ENCODE measurements at places on chromosomes 3 and 15. TPM values are rescaled to one million over a fixed set of nuclear protein-coding genes. Genes with fewer than 3 reads are reported as not detected.

DNA sequence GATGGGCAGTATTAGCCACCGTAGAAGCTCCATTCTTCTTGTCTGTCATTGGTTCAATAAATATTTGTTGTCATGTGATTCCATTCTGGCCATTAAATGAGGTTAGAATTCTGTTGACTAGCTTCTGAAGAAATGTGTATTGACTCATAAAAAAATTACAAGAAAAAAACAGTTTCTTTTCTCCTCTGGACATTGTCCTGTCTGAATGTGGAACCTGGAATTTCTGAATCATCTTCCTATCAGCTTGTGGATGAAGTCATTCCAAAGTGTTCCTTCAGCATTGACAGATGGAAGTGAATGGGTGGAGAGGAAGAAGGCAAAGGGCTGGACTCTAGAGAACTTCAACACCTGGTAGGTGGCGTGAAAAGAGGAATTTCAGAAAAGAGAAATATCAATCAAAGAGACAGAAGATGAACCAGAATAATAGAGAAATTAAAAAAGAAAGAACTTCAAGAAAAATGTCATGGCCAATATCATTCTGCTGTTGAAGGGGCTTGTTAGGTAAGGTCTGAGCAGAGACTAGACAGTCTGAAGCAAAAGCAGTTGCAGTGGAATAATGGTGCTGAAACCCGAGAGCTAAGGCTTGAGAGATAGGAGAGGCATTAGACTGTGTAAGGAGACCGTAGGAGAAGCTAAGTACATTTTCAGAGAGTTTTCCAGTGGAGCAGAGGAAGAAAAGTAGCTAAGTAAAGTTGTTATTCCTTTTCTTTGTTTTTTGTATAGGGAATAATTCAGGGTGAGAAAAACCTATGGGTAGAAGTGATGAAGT lies 806.6 kb downstream of the SQOR start:
- no peaks in the 10 kb centered on the region for H3K4me1 ChIP-seq
- no peaks in the 10 kb centered on the region for H3K27me3 ChIP-seq
- H3K27ac ChIP-seq, result no peak overlapping the region
- H3K4me3 ChIP-seq, result no peak overlapping the region

SCG3 gene
- polyA plus RNA-seq, result not detected

GATM gene
- polyA plus RNA-seq, result 9.6 TPM

- no peaks in the 10 kb centered on the region for H3K27me3 ChIP-seq
- H3K27ac ChIP-seq, result no peak overlapping the region
- DNase-seq, result no peak
- no peak overlapping the region for H3K4me3 ChIP-seq
Observed at GRCh38 chr3:128348805-128349531, 117.7 kb downstream of the DNAJB8 start.

DNA sequence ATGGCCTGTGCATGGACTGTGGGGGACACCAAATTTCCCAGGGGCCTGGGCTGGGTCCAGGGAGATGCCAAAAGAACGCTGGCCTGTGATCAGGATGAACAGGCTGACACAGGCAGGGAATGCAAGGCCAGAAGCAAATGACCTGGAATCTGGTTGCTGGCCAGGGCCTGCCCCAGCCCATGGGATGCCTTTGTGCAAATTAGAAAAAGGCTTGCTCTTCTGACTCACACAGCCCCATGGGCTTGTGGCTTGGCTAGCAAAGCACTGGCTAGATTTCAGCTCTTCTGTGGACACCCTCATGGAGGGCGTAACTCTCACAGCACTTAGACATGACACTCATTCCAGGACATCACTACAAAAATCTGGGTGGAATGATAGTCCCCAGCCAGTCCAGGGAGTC lies 356.0 kb downstream of the SHQ1 start:
- H3K36me3 ChIP-seq, result no peaks in the 10 kb centered on the region
- no peaks in the 10 kb centered on the region for H3K27me3 ChIP-seq
- no peak for DNase-seq
- no peak overlapping the region for H3K27ac ChIP-seq

- DNase-seq, result no peak
- H3K27me3 ChIP-seq, result no peaks in the 10 kb centered on the region
- no peak overlapping the region for H3K4me3 ChIP-seq
- no peaks in the 10 kb centered on the region for H3K36me3 ChIP-seq
Observed at GRCh38 chr3:127171320-127171719, 21.6 kb upstream of the PRR23E start.

DNA sequence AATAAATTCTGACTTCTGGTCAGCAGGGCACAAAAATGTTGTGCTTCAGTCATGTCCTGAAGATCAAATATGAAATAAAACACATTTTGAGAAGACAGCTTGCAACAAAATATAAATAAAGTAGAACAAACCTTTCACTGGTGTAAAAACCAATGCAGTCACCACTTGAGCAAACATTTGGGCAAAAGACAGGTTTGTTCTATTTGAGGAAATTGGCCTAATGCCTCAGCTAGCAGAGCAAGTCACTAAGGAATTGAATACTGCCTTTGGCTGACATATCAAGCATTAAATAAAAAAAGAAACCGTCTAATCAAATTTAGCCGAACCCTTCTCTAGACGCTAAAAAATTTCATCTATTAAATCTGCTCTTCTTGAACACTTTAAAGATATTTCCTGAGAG lies 475.4 kb upstream of the CNTN3 start:
- no peak overlapping the region for H3K27ac ChIP-seq
- DNase-seq, result no peak
- H3K27me3 ChIP-seq, result no peaks in the 10 kb centered on the region
- no peak overlapping the region for H3K4me3 ChIP-seq

DNA sequence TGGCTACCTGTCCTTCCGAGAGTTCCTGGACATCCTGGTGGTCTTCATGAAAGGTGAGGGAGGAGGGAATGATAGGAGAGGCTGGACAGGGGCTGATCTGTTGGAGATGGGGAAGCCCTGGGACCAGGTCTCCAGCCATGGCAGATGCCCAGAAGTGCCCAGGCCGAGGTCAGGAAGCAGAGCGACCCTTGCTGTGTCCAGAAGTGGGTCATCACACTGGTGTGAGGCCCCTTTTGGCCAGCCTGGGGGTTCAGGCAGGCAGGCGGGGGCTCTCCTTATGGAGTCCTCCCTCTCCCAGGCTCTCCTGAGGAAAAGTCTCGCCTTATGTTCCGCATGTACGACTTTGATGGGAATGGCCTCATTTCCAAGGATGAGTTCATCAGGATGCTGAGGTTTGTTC lies 17.8 kb downstream of the DUOX1 start:
- H3K4me1 ChIP-seq, result no peaks in the 10 kb centered on the region
- H3K27me3 ChIP-seq, result no peaks in the 10 kb centered on the region
- H3K4me3 ChIP-seq, result no peak overlapping the region
- no peaks in the 10 kb centered on the region for H3K36me3 ChIP-seq

GRCh38 chr3:183868796-183869195 lies 15.9 kb downstream of the PARL start:
- no peaks in the 10 kb centered on the region for H3K27me3 ChIP-seq
- peaks cover 7% of the 10 kb centered on the region for H3K36me3 ChIP-seq
- H3K4me3 ChIP-seq, result no peak overlapping the region
- H3K27ac ChIP-seq, result no peak overlapping the region
- no peaks in the 10 kb centered on the region for H3K4me1 ChIP-seq

DNA sequence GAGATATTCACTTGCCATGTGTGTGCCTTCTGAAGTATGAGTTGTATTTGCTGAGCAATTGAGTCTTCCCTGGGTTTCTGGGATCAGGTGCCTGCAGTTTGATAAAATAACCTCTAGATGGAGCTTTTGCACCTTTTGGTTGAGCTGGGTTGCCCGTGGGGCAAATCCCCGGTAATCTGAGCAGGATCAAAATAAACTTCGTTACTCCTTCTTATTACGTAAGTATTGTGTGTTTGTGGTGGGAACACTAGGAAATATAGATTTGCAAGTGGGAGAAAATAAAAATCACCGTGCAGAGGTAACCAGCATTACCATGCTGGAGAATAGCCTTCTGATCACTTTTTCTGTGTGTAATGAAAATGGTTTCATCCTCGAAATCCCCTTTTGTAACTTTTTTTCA lies 277.4 kb upstream of the NR2E3 start:
- no peaks in the 10 kb centered on the region for H3K36me3 ChIP-seq
- DNase-seq, result no peak
- H3K27ac ChIP-seq, result no peak overlapping the region
- peaks cover 7% of the 10 kb centered on the region for H3K27me3 ChIP-seq

ULK3 gene
- polyA plus RNA-seq, result 108 TPM

FAM131A gene
- polyA plus RNA-seq, result 11.8 TPM

- DNase-seq, result no peak
- H3K36me3 ChIP-seq, result no peaks in the 10 kb centered on the region
- no peaks in the 10 kb centered on the region for H3K4me1 ChIP-seq
- H3K27me3 ChIP-seq, result peaks cover 5% of the 10 kb centered on the region
- H3K4me3 ChIP-seq, result no peak overlapping the region
- H3K27ac ChIP-seq, result no peak overlapping the region
Observed at GRCh38 chr3:49636883-49637609, 37.1 kb upstream of the APEH start.

GRCh38 chr3:182393830-182394367 lies 399.4 kb upstream of the ATP11B start:
- H3K4me1 ChIP-seq, result no peaks in the 10 kb centered on the region
- H3K4me3 ChIP-seq, result no peak overlapping the region
- DNase-seq, result no peak
- H3K27me3 ChIP-seq, result no peaks in the 10 kb centered on the region
- H3K36me3 ChIP-seq, result no peaks in the 10 kb centered on the region
- H3K27ac ChIP-seq, result no peak overlapping the region

CA12 gene
- polyA plus RNA-seq, result not detected

- H3K4me3 ChIP-seq, result no peak overlapping the region
- H3K36me3 ChIP-seq, result no peaks in the 10 kb centered on the region
- DNase-seq, result no peak
- no peak overlapping the region for H3K27ac ChIP-seq
Observed at GRCh38 chr3:126061301-126062032, 22.5 kb downstream of the SLC41A3 start.

RAMAC gene
- 7.7 TPM for polyA plus RNA-seq

RFX7 gene
- polyA plus RNA-seq, result 6.6 TPM

IL12A gene
- polyA plus RNA-seq, result 11.4 TPM

TGM4 gene
- polyA plus RNA-seq, result not detected

GRCh38 chr3:54014067-54014466 lies 108.3 kb upstream of the CACNA2D3 start:
- no peak overlapping the region for H3K27ac ChIP-seq
- no peaks in the 10 kb centered on the region for H3K27me3 ChIP-seq
- no peaks in the 10 kb centered on the region for H3K36me3 ChIP-seq
- DNase-seq, result no peak
- no peaks in the 10 kb centered on the region for H3K4me1 ChIP-seq

DNA sequence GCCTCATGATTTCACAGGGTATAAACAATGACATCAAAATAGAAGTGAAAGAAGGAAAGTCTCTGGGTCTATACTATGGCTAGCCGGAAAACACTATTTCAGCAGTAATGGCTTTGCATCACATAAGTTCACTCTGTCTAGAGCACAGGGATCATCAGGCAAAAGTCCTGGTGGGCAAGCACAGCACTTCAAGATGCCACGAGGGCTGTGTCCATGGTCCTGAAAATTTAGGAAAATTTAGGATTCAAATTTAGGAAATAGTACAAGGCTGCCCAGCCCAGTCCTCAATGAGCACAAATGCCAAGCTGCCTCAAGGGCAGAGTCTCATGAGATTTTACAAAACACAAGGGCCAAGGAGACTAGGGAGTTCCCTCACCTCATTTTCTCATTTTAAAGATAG lies 54.1 kb downstream of the RORA start:
- no peak overlapping the region for H3K4me3 ChIP-seq
- DNase-seq, result no peak
- no peaks in the 10 kb centered on the region for H3K27me3 ChIP-seq

DNA sequence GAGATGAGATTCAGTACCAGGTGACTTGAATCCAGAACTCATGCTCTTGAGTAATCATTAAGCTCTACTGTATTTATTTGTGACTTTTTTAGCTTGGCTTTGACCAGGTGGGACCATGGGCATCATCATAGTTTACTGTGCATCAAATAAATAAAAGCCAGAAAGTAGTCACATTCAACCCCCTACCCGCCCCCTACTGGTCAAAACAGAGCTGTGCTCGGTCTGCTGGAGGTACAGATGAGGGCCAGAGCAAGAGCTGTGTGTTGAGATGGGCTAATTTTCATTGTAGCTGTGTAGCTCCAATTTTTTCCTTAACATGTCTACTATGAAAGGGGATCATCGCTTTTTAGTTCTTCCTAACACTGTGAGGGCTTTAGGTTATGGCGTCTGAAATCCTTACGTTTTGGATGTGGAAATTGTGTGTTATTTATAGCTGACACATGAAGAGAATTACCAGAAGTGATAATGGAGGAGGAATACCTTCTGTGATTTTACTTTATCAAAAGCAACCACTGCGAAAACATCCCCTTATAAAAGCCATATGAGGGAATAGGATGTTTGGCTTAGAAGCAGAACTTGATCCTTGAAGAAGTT lies 375.1 kb downstream of the PTPRG start:
- no peaks in the 10 kb centered on the region for H3K27me3 ChIP-seq
- peak; percentile 10 for DNase-seq
- H3K4me1 ChIP-seq, result no peaks in the 10 kb centered on the region
- no peak overlapping the region for H3K27ac ChIP-seq

DOCK3 gene
- polyA plus RNA-seq, result 0.06 TPM

GRCh38 chr3:132569153-132569552 lies 27.9 kb upstream of the ACKR4 start:
- no peak overlapping the region for H3K27ac ChIP-seq
- H3K4me3 ChIP-seq, result no peak overlapping the region
- DNase-seq, result no peak
- no peaks in the 10 kb centered on the region for H3K27me3 ChIP-seq
- no peaks in the 10 kb centered on the region for H3K4me1 ChIP-seq

- no peak overlapping the region for H3K27ac ChIP-seq
- no peak for DNase-seq
- H3K4me3 ChIP-seq, result no peak overlapping the region
Observed at GRCh38 chr15:51714162-51714561, 23.3 kb downstream of the LYSMD2 start.

GRCh38 chr15:37291920-37292319 lies 191.6 kb upstream of the MEIS2 start:
- H3K36me3 ChIP-seq, result no peaks in the 10 kb centered on the region
- DNase-seq, result no peak
- no peaks in the 10 kb centered on the region for H3K27me3 ChIP-seq
- H3K4me3 ChIP-seq, result no peak overlapping the region

GRCh38 chr15:32679298-32679690 lies 37.8 kb downstream of the SCG5 start:
- no peaks in the 10 kb centered on the region for H3K36me3 ChIP-seq
- no peaks in the 10 kb centered on the region for H3K4me1 ChIP-seq
- no peak overlapping the region for H3K4me3 ChIP-seq
- no peak overlapping the region for H3K27ac ChIP-seq

- H3K27me3 ChIP-seq, result no peaks in the 10 kb centered on the region
- H3K36me3 ChIP-seq, result no peaks in the 10 kb centered on the region
- no peaks in the 10 kb centered on the region for H3K4me1 ChIP-seq
- no peak overlapping the region for H3K27ac ChIP-seq
- no peak overlapping the region for H3K4me3 ChIP-seq
- no peak for DNase-seq
Observed at GRCh38 chr3:170565495-170565894, 20.4 kb downstream of the SLC7A14 start.

VWA5B2 gene
- polyA plus RNA-seq, result 0.09 TPM

SAMMSON gene
- not detected for polyA plus RNA-seq

- peak overlapping the region; percentile 95 for H3K27ac ChIP-seq
- DNase-seq, result peak; percentile 92
- no peaks in the 10 kb centered on the region for H3K36me3 ChIP-seq
- peak overlapping the region; percentile 69 for H3K4me3 ChIP-seq
- no peaks in the 10 kb centered on the region for H3K27me3 ChIP-seq
- peaks cover 71% of the 10 kb centered on the region for H3K4me1 ChIP-seq
Observed at GRCh38 chr3:114213627-114214541, 23.5 kb downstream of the ZNF80 start.

- H3K36me3 ChIP-seq, result no peaks in the 10 kb centered on the region
- H3K4me1 ChIP-seq, result no peaks in the 10 kb centered on the region
- no peak overlapping the region for H3K27ac ChIP-seq
- peak; percentile 35 for DNase-seq
Observed at GRCh38 chr3:139111392-139112229, 66.9 kb upstream of the PRR23C start.

CDHR4 gene
- polyA plus RNA-seq, result 0.18 TPM

ROBO2 gene
- polyA plus RNA-seq, result not detected

MORC1 gene
- polyA plus RNA-seq, result not detected
